ENCODE measurements at places on chromosomes 6 and 20.

GRCh38 chr6:166244353-166245045 is 63.7 kb downstream of the PRR18 start:
- H3K4me1 ChIP-seq = no peaks in the 10 kb centered on the region
- DNase-seq = no peak
- H3K27me3 ChIP-seq = no peaks in the 10 kb centered on the region
- no peak overlapping the region for H3K4me3 ChIP-seq
- no peaks in the 10 kb centered on the region for H3K36me3 ChIP-seq
- H3K27ac ChIP-seq = no peak overlapping the region

DNA sequence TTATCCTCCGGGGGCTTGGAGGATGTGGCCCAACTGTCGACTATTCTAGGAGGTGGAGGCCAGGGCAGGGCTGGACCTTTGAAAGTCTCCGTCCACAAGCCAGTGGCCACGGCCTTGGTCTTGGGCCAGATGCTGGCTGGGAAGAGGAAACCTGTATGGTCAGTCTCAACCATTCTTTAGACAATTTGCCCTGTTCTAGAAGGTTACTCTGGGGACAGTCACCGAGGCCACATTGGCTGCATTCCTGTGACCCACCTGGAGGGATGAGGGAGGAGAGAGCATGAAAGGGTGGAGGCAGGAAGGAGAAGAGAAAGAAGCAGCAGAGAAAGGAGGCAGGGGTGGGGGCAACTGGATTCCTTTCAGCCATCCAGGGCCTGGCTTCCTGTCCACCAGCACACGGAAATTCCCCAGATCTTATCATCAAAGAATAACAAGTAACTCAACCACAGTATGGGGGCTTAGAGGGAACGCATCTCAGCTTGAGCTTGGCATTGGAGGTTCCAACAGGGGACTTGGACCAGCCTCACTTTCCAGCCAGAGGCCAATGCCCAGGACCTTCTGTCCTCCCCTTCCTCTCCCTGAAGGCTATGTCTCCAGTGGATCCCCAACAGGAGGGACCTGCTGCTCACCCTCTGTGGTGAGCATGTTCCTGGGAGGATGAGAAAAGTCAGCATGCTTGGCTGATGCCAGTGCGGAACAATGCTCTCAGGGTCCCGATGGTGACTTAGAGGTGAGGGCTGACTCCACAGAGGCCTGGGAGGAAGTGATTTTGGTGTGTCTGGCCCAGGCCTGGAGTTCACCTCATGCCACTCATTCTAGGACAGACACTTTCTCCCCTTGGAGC is 30.4 kb downstream of the TGM2 start:
- H3K36me3 ChIP-seq = no peaks in the 10 kb centered on the region
- no peak overlapping the region for H3K27ac ChIP-seq
- H3K4me1 ChIP-seq = no peaks in the 10 kb centered on the region
- no peaks in the 10 kb centered on the region for H3K27me3 ChIP-seq
- DNase-seq = no peak

- no peaks in the 10 kb centered on the region for H3K36me3 ChIP-seq
- no peak for DNase-seq
- H3K4me3 ChIP-seq = no peak overlapping the region
- H3K27me3 ChIP-seq = no peaks in the 10 kb centered on the region
Measured at GRCh38 chr6:79335133-79335674, 100.7 kb upstream of the HMGN3 start.

DNA sequence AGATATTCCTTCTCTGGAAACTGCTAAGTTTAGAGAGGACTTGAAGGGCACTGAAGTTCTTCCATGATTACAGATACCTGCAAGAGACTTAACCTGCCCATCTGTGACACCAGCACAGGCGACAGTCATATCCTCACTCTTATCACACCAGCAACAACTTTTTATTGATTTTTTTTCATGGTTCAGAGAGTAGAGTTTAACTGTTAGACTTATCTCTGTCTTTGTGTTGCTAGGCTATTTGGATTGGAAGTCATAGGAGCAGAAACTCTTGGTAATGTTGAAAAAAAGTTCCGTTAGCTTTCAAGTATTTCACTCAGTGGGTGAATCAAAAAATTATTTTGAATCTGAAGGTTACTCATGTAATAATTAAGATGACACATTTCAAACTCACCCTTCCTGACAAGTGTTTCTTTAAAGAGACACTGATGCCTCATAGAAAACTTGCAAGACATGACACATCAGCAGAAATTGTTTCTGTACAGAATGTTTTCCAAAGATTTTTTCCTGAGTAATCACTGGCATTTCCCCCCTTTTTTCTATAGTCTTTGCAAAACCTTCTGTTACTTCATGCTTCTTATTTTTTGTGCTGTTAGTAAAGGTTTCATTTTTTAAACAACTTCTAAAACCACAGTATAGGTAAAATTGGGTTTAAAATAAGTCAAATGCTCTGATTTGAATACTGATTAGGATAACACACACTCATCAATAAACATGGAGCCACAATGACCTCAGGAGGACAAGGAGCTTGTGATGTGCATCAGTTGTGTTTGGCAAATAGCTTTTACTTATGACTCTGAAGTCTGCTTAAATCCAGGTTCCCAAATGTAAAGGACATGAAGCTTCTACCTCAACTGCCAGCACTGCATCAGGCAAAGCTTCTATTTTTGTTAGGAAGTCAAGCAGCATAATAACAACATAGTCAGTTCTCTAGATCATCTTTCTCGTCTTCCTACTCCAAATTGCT is 252.9 kb upstream of the MAN1A1 start:
- no peak overlapping the region for H3K4me3 ChIP-seq
- DNase-seq = no peak
- no peaks in the 10 kb centered on the region for H3K36me3 ChIP-seq

DNA sequence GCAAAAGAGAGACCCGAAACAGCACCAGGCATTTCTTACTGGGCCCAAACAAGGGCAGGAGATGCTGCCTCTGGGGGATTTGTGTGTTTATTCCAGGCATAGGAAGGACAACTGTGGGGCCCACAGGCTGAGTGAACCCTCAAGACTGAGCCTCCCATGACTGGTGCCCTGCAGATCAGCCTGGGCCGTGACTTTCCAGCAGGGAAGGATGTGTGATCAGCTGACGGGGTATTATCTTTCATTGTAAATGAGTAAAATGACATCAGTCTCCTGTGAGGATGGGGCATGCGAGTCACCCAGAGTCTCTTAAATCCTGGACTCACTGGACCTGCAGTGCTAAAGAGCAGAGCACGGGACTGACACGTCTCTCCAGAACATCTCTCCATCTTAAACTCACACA is 3.9 kb upstream of the TEAD3 start:
- no peaks in the 10 kb centered on the region for H3K27me3 ChIP-seq
- peaks cover 7% of the 10 kb centered on the region for H3K4me1 ChIP-seq
- no peak for DNase-seq
- H3K36me3 ChIP-seq = no peaks in the 10 kb centered on the region

GRCh38 chr20:49712118-49712517 is 1.6 kb downstream of the B4GALT5 start:
- H3K36me3 ChIP-seq = no peaks in the 10 kb centered on the region
- peak overlapping the region; percentile 74 for H3K4me3 ChIP-seq
- DNase-seq = no peak
- no peak overlapping the region for H3K27ac ChIP-seq

GRCh38 chr6:163579111-163579879 is 164.8 kb downstream of the QKI start:
- no peak overlapping the region for H3K27ac ChIP-seq
- H3K27me3 ChIP-seq = no peaks in the 10 kb centered on the region
- H3K4me1 ChIP-seq = no peaks in the 10 kb centered on the region
- no peak overlapping the region for H3K4me3 ChIP-seq

- no peak overlapping the region for H3K27ac ChIP-seq
- H3K36me3 ChIP-seq = no peaks in the 10 kb centered on the region
Measured at GRCh38 chr20:21339499-21339898, 36.4 kb downstream of the XRN2 start.

Measured in ovary (tissue), 10 donors.